ENCODE measurements at places on chromosomes 3 and 15.

DNA sequence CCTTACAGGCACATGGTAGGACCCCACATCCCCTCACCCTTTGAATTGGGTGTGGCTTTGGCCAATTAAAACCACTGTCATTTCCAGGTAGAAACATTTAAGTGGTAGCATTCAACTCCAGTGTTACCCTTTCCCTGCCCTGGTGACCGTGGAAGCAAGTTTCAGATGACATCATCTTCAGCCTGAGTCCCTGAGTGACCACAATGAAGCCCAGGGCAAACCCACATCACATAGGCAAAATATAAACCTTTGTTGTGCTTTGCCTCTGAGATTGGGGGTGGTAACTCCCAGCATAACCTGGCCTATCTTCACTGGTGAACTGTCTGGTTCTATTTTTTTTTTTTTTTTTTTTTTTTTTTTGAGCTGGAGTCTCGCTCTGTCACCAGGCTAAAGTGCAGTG lies 404.0 kb upstream of the WNT5A start:
- H3K4me1 ChIP-seq, result no peaks in the 10 kb centered on the region
- no peak overlapping the region for H3K4me3 ChIP-seq
- DNase-seq, result no peak

DNA sequence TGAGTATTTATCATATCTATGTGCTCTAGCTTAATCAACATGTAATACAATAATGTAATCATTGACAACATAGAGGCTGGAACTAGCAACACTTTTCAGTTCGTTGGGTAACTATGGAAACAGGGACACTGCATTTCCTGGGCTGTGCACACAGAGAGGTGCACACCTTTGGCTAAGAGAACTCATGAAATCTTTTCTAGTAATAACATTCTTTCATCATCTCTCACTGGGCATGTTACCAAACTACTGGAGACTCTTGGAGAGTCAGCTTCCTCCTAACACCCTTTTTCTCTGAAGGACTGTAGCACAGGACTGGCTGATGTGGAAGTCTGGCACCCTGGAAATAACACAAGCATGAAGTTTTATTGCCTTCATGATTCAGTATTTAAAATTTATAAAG lies 135.6 kb downstream of the KCNMB2 start:
- no peaks in the 10 kb centered on the region for H3K36me3 ChIP-seq
- no peak overlapping the region for H3K4me3 ChIP-seq

- no peaks in the 10 kb centered on the region for H3K36me3 ChIP-seq
- H3K27ac ChIP-seq, result no peak overlapping the region
- H3K27me3 ChIP-seq, result peaks cover 12% of the 10 kb centered on the region
- no peak for DNase-seq
- no peaks in the 10 kb centered on the region for H3K4me1 ChIP-seq
- no peak overlapping the region for H3K4me3 ChIP-seq
Measured at GRCh38 chr3:141057946-141058800, 7.0 kb downstream of the SPSB4 start.

DNA sequence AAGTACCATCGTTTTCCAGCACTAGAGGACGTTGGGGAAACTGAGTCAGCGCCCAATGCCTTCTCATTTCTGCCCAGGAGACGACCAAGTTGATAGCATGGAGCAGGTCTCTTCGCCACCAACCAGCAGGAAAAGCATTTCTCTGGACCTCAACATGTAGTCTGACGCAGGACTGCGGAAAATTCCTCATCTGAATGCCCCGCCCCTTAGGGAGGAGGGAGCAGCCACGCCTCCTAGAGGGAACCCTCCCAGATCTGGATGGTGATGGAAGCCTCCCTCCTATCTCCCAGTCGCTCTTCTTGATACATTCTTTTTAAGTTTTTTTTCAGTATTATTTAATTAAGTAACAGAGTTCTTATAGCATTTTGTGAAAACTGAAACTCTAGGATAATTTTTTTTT lies 17.4 kb upstream of the MINDY4B start:
- peaks cover 8% of the 10 kb centered on the region for H3K4me1 ChIP-seq
- H3K27me3 ChIP-seq, result peaks cover 30% of the 10 kb centered on the region
- no peak overlapping the region for H3K4me3 ChIP-seq
- no peak overlapping the region for H3K27ac ChIP-seq
- DNase-seq, result no peak
- no peaks in the 10 kb centered on the region for H3K36me3 ChIP-seq

DNA sequence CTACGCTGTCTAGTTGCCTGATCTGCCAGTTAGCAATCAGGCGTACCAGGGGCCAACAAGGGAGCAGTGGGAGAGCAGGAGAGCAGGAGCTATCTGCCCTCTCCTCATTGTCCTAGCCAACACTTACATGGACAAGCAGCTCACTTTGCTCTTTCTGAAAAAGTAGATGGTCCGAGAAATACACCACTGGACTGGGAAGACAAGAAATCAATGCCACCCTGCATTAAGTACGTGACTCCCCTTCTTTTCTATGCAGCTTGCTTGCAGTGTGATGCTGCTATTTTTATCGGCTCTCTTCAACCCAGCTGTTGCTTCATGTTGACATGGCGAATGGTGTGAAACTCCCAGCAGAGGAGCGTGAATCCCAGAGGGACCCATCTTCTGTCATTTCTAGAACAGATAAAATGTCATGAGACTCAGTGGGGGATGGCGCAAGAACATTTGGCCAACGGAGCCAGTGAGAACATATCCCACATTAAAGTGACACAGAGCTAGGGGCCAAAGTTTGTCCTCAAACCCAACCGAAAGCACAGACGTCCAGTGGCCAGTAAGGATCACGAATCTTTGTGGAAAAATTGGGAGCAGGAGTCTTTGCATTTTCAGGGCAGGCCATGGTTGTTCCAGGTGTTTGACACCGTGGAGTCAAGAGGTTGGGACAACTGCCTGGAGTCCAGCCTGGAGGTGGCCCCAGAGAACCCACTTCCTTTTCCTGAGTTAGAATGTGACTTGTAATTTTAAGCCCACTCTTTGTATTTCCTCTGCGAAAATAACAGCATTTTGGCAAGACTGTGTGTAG lies 53.7 kb upstream of the MEF2A start:
- H3K4me3 ChIP-seq, result no peak overlapping the region
- no peak for DNase-seq
- peaks cover 12% of the 10 kb centered on the region for H3K4me1 ChIP-seq
- no peaks in the 10 kb centered on the region for H3K27me3 ChIP-seq
- H3K27ac ChIP-seq, result no peak overlapping the region
- no peaks in the 10 kb centered on the region for H3K36me3 ChIP-seq

DNA sequence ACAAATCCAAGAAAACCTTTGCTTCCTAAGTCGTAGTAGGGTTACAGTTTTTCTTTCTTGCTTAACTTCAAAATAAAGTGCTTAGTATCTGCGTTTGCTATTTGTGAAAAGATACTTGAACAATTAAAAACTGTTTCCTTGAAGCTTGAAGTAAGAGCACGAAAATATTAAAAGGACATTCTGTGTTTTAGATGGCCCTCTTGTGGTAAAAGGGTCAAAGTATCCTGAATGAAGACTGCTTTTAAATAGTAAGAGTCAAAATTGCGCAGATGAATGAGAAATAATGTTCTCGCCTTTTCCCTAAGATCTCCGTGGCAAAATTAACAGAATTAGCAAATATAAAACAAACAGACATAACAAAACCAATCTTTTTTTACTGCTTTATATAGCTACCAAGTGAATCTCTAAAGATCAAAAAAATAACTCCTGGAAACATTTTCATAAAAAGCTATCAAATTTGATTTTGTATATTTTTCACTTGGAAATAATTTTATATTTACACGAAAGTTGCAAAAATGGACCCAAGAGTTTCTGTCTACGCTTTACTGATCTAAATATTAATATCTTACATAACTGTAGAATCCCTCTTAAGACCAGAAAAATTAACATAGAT lies 175.4 kb downstream of the MBNL1 start:
- H3K36me3 ChIP-seq, result peaks cover 14% of the 10 kb centered on the region
- peak overlapping the region; percentile 54 for H3K4me3 ChIP-seq
- no peak for DNase-seq
- peak overlapping the region; percentile 3 for H3K27ac ChIP-seq

DNA sequence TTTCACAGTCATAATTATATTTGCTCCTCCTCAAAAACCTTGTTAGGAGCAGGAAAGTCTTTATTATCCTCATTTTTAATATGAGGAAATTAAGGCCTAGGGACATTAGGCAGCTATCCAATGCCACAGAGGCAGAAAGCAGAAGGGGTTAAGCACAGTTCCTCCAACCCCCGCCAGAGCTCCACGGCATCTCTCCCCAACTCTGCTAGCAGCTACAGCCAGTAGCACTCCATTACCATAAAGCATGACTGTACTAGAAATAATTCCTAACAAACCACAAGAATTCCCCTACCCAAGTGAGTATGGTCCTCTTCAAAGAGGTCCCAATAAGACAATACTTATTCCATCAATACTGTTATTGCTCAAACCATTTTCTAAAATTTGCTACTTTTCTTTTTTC lies 9.8 kb downstream of the HEG1 start:
- DNase-seq, result no peak
- H3K27me3 ChIP-seq, result no peaks in the 10 kb centered on the region
- no peak overlapping the region for H3K4me3 ChIP-seq
- no peak overlapping the region for H3K27ac ChIP-seq
- peaks cover 48% of the 10 kb centered on the region for H3K4me1 ChIP-seq
- peaks cover 12% of the 10 kb centered on the region for H3K36me3 ChIP-seq

DNA sequence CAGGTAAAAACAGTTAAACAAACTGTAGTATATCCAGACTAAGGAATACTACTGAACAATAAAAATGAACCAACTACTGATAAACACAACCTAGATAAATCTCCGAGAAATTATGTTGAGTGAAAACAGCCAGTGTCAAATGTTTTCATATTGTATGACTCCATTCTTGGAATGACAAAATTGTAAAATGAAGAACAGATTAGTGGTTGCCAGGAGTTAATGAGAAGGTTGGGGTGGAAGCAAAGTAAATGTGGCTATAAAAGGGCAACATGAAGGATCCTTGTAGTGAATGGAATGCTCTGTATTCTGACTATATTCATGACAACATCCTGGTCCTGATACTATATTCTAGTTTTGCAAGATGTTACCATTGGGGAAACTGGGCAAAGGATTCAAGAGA lies 27.5 kb upstream of the ACKR4 start:
- no peaks in the 10 kb centered on the region for H3K27me3 ChIP-seq
- H3K4me3 ChIP-seq, result no peak overlapping the region
- H3K4me1 ChIP-seq, result no peaks in the 10 kb centered on the region
- no peak overlapping the region for H3K27ac ChIP-seq

GRCh38 chr3:44365952-44366351 lies 27.4 kb downstream of the TCAIM start:
- no peak overlapping the region for H3K27ac ChIP-seq
- no peak overlapping the region for H3K4me3 ChIP-seq
- DNase-seq, result no peak
- H3K36me3 ChIP-seq, result no peaks in the 10 kb centered on the region
- no peaks in the 10 kb centered on the region for H3K27me3 ChIP-seq
- H3K4me1 ChIP-seq, result no peaks in the 10 kb centered on the region

- no peak for DNase-seq
- H3K27ac ChIP-seq, result no peak overlapping the region
- no peak overlapping the region for H3K4me3 ChIP-seq
- H3K27me3 ChIP-seq, result no peaks in the 10 kb centered on the region
- H3K36me3 ChIP-seq, result no peaks in the 10 kb centered on the region
Measured at GRCh38 chr3:78963771-78964170, 804.0 kb downstream of the ROBO1 start.
